AG08395 (cell line): ENCODE measurements at places on chromosomes 2 and 18.

DNA sequence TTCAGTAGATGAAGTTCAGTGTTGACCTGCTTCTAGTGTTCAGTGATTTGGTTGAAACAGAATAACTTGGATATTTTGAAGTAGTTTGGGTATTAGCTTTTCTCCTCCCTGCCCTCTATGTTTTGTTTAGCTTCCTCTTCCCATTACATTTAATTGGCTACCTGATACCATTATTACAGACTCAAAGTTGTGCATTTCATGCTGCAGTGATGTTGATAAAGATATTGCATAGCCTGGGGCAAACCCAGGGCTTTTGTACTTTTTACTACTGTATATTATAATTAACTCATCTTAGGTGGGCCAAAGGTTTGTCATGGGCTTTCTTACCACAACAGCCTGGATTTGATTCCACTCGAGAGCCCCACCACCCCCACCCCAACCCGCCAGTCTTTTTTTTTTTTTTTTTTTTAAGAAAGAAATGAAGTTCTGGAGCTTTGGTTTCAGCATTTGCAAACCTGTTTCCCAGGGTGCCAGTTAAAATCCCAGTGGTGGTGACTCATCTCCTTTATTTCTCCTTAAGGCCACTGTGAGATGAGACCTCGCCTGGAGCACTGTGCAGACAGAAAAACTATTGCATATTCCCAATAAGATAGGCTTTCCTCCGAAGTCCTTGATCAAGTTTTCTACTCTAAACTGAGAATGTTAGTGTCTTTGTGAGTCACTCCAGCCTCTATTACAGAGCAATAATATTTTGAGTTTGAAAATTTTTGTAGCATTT is 393.7 kb upstream of the FANCL start:
- no peak for DNase-seq

DNA sequence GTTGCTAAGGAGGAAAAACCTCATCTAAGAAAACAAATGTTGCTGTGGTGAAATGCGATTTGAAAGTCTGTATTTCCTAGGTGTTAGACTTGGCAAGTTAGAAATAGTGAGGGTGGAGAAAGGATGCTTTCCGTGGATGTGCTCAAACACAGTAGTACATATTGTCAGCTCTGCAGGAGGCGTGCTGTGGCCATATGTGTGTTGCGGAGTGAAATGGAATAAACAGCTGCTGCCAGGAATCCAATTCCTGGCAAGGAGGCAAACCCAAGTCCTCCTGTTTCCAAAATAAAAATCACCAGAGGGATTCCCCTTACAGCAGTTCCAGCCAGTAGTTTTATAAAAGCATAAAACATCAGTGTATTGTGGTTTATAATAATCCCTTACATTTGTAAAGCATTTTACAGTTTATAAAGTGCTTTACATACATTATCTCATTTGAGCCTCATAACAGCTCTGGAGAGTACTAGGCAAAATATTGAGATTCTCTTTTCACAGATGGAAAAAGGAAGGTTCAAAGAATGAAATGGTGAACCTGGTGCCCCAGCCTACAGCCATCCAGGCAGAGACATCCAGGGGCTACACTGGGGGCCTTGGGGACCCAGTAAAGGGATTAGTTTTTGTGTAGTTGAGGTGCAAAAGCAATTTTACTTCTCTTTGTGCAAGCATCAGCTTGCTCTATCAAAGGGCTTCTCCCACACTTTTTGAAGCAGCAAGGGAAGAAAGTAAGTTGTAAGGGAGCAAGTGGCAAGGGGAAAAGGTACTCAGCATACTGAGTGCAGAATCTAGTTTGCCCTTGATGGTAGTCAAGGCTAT is 206.0 kb downstream of the AGPS start:
- DNase-seq: peak; percentile 52

- no peak for DNase-seq
Observed at GRCh38 chr2:205712508-205712907, 30.2 kb downstream of the NRP2 start.

- peak; percentile 29 for DNase-seq
Observed at GRCh38 chr2:230687498-230687897, 25.1 kb upstream of the CAB39 start.

- DNase-seq: no peak
Observed at GRCh38 chr2:27501042-27501441, 4.4 kb downstream of the GCKR start.

GRCh38 chr18:32968248-32968647 is 195.4 kb upstream of the KLHL14 start:
- DNase-seq: no peak

GRCh38 chr2:174761837-174762236 is 2.4 kb downstream of the CHRNA1 start:
- no peak for DNase-seq

- no peak for DNase-seq
Observed at GRCh38 chr18:80253871-80254492, 6.7 kb upstream of the PARD6G start.

GRCh38 chr2:176356251-176356650 is 87.0 kb downstream of the MTX2 start:
- no peak for DNase-seq

DNA sequence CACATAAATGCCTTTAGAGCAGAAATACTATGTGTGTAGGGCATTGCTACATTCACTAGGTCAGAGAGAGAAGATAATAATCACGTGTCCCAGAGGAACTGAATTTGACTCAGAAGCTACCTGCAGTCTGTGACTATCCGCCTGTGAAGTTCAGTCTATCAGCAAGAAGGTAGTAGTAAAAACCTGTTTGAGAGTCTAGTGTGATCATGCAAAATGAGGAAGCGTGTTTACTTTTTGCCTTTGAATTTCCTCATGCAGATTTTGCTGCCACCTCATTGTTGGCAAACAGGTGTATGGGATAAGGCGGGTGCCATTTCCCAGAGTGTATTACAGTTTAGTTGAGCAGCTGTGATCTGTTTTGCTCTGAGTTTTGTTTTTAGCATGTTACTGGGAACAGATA is 403.9 kb upstream of the FANCL start:
- no peak for DNase-seq

DNA sequence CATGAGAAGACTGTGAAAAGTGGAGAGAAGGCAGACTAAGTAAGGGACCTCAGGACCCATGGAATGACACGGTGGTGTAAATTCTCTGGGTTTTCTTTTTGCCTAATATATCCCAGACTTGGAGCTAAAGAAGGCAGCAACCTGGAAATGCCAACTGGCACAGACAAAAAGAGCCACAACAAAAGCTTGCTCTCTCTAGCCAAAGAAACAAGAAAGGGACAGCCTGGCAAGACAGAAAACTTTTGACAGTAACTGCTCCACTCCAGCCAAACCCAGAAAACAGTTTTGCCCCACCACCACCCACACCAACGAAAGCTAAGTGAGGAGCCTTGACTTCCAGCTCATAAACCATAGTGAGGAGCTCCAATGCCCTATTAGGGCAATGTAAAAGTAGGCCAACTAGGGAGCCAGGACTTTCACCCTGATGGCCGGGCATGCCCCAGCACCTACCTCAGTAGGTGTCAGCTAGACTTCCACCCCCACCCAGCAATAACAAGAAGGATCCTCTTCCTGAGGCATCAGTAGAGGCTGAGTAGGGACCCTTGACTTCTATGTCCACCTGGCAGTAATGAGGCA is 35.5 kb downstream of the PELI1 start:
- DNase-seq: no peak
